ENCODE measurements at places on chromosomes 7 and 10.

DNA sequence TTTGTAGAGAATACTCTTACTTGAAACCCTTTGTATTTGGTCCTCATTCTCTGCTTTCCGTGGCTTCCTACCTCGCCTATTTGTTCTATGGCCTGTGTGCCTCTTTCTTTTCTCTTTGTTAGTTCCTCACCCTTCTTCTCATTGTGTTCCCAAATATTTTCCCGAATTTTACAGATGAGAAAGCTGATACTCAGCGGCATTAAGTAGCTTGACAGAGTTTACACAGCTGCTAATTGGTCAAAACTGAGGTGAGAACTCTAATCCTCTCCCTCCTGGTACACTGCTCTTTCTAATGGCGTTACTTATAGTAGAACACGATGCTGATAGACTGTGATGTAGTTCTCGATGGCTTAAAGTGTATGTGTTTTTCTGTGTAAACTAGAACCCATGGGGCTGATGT, 80.7 kb upstream of the HDAC9 start:
- no peak for DNase-seq

GRCh38 chr7:139714163-139714901, 63.5 kb downstream of the HIPK2 start:
- no peak for DNase-seq

DNA sequence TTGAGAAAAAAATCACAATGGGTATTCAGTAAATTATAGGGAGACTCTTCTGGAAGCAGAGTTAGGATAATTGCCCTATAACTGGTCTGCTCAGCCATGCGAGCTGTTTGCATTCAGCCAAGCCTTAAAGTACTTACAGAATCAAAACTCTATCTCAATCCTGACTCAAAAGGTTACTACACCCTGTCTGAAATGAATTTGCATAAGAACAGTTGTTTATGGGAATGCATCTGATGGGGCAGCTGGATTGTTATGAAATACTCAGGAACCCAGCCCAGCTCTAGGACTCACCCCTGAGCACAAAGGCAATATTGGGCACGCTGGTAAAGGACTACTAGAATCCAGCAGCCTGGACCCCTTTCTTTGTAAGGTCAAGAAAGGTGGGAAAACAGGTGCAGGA, 38.8 kb downstream of the AKR1B15 start:
- DNase-seq = no peak

DNA sequence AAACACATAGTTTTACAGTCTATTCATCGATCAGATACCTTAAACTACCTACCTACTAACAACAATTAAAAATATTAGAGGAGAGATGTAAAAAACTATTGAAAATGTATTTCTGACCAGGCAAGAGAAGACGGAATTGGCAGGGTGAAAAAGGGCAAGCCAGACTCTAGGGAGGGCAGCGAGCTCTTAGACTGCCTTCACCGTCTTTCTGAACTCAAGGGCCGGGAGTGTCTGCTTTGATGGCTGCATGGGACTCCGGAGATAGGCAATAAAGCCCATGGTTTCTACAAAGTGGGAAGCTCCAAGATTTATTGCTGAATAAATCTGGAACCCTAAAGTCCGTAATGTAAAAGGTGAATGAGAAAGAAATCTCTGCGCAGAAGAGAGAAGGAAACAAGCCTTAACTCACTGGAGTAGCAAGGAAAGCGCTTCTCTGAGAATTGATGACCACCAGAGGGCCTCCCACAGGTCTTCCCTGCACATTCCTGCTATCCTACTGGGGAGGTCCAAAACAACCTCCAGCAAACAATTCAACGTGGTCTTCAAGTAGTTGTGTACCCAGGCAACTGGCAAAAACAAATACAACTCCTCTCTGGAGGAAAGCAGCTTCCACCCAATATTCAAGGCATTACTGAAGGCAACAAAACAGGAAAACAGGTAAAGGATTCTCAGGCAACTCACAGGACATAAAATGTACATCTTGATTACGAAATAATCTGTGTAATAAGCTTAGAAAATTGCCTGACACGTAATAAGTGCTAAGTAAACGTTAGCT, 181.3 kb downstream of the SDK1 start:
- no peak for DNase-seq

- no peak for DNase-seq
These were observed 18.6 kb upstream of the ADRB1 start for GRCh38 chr10:114024876-114025610.

- no peak for DNase-seq
These were observed 36.3 kb downstream of the HACD1 start for GRCh38 chr10:17580885-17581284.

DNA sequence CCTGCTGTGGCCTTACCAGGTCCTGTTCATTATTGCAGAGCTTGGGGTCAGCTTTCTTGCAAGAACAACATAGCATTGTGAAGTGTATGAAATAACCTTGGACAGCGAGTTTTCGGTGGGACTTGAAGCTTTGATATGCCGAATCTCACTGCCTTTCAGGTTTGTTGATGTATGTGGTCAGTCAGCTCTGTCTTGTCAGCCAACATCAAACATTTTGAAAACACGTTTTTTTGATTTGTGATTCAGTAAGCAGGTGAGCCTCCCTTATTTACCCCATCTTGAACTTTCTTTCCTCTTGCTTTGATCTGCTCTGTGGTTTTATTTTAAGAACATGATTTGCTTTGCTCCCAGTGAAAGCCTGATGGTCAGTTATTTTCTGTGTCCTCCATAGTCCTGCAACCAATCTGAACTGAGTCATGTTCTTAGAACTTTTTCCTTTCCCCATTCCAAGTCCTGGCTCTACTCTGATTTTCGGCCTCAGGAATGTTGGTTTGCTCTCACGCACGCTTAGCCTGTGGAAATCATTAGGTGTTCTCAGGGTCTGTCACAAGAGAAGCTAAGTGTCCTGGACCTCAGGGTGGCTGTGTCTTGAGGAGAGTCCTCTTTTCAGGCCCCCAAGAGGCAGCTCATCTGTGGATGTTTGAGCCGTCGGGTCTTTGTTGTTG, 8.7 kb downstream of the WBP1L start:
- no peak for DNase-seq

DNA sequence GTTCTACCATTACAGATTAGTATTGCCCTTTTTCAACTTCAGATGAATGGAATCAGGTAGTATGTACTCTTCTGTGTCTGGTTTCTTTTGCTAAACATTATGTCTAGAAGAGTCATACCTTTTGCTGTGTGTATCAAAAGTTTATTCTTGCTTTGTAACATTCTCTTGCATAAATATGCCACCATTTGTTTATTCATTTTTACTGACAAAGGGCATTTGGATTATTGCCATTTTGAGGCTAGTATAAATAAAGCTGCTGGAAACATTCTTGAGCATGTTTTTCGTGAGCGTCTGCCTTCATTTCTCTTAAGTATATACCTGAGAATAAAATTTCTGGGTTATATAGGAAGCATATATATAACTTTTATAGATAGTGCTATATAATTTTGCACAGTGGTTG, 121.7 kb upstream of the CSTF2T start:
- DNase-seq = no peak

DNA sequence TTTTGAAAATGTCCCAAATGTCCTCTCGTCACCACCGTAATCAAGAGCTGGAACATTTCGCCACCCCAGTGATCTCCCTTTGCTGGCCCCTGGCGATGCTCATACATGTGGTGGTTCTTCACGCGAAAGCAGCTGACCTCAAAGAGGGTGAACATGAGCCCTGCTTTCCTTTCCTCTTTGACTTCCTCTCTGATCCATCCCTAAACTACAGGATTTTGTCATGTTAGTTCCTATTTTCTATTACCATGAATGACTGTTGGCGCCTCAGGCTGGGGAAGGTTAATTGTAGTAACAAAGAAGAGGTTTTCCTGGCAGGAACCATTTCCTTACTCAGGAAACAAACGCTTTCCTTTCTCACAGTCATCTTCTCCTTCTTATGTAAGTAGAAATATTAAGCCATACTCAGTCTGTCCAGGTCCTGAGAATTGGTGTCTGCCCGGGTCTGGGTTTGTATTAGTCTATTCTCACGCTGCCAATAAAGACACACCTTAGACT, 114.5 kb downstream of the INSYN2A start:
- DNase-seq = no peak

DNA sequence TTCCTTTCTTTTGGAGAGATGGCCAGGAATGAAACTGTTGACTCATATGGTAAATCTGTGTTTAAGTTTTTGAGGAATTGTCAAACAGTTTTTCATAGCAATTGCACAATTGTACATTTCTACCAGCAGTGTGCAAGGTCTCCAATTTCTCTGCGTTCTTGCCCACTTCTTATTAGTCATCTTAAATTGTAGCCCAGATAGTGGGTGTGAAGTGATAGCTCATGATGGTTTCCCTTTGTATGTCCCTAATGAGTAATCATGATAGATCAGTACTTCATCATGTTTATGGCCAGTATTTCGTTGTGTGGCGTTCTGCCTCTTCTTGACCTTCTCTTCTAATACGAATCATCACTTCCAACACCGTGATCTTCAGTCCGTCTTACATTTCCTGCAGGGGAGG, 136.3 kb downstream of the DOCK1 start:
- DNase-seq = no peak

- no peak for DNase-seq
These were observed 55.3 kb downstream of the PAXIP1 start for GRCh38 chr7:154947604-154948003.

DNA sequence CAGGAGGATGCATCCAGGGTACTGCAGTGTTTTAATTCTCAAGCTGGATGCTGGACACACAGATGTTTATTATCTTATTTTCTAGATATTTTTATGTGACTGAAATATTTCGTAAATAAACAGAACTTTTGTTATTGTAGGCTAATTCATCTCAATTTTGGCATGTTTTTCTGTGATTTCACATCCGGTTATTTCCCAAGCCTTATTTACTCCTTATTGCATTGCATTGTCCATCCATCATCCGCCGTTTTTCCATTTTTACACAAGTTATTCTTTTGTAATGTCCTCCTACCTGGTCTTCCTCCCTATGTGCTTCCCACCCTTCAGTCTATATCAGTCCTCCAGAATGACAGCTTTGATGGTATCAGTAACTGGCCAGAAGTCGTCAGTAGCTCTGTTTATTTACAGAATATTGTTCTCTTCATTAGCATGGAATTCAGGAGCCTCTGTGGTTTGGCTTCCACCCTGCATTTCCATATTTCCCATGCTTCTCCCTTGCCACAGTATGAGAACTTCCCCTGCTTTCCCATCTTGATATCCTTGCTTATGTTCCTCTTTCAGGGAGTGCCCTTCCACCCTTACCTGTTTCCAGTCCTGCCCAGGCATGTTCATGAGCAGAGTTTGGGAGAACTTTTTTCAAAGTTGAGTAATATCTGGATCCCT, 16.1 kb downstream of the GNAI1 start:
- no peak for DNase-seq

DNA sequence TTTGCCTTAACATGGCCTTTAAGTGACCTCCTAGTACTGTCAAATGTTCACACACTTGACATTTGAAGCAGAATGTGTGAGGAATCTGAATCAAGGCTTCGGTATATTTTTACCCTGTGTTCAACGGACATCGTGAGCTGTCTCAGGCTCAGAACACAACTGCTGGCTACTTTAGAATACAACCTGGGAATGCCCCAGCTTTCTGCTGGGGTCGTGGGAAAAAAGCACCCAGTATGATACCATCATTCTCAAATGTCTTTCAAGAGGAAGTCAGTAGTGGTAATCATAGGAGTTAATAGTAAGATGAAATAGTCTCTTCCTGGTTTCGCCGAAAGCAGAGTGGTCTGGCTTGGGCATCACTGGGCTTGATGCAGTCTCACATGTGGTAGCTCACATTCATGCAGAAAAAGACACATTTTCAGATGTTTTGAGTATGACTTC, 67.2 kb downstream of the CREB5 start:
- no peak for DNase-seq

DNA sequence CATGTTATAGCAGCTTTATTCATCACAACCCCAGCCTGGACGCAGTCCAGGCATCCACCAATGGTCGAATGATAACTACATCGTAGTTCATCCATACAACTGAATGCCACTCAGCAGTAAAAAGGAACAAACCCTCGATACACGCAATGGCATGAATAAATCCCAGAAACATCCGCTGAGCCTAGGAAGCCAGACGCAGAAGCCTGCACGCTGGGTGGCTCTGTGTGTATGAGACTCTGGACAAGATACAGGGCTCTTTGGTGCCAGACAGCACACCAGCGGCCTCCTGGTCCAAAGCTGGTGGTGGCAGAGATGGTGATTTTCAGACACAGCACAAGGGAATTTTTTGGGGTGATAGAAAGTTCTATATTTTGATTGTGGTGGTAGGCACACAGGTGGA, 10.0 kb upstream of the CRYGN start:
- DNase-seq = no peak

- no peak for DNase-seq
These were observed 172.3 kb downstream of the KCND2 start for GRCh38 chr7:120445276-120445675.

DNA sequence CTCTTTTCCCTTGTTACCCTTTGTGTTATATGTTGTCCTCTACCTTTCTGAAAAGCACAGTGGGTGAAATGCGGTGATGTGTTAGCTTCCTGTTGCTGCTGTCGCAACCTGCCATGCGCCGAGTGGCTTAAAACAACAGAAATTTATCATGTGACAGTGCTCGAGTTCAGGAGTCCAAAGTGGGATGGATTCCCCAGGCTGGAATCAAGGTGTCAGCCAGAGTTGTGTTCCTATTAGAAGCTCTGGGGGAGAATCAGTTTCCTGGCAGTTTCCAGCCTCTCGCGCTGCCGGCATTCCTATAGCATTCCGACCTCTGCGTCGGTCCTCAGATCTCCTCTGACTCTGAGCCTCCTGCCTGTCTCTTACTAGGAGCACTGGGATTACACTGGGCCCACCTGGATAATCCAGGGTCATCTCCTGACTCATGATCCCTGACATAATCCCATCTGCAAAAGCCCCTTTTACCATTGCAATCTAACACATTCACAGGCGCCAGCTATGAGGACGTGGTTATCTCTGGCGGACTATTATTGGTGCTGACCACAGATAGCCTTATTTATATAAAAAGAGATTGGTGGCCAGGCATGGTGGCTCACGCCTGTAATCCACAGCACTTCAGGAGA, 207.5 kb downstream of the CUX1 start:
- DNase-seq = no peak

DNA sequence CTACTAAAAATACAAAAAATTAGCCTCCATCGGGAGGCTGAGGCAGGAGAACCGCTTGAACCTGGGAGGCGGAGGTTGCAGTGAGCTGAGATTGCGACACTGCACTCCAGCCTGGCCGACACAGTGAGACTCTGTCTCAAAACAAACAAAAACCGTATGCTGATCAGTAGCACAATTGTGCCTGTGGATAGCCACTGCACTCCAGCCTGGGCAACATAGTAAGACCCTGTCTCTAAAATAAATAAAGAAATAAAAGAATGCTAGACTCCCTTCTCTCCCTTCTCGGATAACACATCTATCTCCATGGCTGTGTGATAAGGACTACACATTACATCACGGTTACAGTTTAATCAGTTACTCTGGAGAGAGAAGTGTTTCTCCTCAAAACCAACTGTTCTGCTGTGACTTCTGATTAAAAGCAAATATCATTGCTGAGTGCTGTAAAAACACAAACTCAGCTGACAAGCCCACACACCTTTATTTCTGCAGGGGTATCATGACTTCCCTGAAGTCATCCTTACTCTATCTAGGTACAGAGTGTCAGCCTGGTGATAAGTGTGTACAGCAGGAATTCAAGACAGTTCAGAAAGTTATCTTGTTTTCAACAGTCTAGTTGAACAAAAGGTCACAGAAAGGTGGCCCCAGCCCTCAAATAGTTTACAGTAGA, 5.3 kb upstream of the ARHGAP19 start:
- DNase-seq = no peak

Measured in effector memory CD8-positive, alpha-beta T cell (primary cell).